T-helper 1 cell (primary cell): ENCODE measurements at places on chromosomes 7 and 10.

DNA sequence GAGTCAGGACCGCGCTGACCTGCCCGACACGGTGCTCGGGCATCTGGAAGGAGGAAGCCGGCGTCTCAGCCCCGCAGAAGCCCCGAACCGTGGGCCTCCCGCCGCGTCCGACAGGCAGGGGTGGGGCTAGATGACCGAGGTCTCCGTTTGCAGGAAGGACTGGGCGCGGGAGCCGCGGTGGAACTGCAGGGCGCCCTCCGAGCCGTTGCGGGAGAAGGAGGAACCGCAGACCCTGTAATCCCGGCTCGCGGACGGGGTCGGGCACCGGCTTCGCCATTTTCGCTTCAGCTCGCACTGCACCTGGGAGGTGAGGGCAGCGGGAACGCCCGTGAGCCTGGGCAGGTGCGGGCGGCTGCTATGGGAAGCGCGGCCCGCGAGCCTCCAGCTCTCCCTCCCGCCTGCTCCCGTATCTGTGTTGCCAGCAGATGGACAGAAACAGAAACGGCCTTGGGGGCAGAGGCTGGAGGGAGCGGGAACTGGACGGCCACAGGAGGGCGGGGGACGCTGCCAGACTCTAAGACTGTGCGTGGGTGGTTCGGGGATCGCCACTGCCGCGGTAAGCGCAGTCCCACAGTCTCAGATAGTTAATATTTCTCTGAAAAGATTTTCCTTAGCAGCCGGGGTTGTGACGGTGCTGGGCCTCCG lies 114.1 kb downstream of the VIPR2 start:
- DNase-seq, result no peak

- peak; percentile 87 for DNase-seq
Measured at GRCh38 chr7:48109848-48110663, 21.0 kb downstream of the UPP1 start.

DNA sequence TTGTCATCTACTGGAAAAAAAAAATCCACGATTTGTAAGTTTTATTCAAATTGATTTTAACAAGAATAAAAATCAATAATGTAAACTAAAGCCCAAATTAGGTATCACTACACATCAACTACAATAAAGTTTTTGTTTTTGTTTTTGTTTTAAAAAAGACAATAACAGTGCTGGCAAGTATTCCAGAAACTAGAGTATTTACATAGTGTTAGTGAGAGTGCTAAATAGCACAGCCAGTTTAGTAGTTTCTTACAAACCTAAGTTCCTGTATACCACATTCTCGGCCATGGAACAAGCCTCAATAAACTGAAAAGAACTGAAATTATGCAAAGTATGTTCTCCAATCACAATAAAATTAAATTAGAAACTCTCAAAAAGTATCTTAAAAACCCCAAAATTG lies 8.1 kb downstream of the ARHGAP12 start:
- no peak for DNase-seq

DNA sequence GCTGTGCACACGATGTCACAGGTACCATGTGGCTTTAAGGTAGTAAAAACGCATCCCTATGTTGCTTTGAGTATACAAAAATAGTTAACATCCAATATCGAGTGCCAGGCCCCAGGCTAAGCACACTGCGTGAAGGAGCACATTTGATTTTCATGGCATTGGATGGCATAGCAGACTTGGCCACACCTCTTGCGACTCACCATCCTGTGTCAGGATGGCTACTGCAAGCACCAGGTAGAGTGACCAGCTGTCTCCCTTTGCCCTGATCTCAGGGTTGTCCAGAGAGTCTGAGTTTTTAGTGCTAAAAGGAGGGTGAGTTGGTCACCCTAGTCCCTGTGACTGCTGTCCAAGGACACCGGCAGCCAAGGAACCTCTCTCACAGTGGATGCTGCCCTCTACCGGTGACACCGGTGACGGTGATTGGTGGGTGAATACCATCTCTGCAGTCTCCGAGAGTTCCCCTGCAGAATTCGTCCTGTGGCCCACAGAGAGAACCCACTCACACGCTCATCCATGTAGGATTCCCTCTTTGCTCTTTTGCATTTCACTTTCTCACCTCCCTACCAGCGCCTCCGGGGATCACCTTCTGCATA lies 76.1 kb downstream of the BICC1 start:
- no peak for DNase-seq

- DNase-seq, result no peak
Measured at GRCh38 chr10:105041956-105042355, 400.9 kb downstream of the SORCS3 start.

DNA sequence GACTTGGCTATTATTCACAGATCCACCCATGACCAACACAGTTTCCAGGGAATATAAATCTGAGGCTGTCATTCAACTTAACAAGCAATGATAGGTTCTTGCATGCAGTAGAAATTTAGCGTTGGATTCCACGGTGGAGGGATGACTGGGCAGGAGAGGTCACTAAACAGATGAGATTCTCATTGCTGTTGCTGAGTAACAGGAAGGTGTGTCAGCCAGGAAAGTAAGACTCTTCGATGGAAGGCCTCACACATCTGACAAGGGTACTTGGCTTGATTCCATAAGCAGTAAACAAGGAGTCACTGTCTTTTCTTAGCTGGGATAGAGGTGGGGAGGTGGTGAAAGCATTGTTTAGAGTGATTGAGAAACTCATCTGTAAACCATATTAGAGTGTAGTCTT lies 1152.0 kb downstream of the SORCS3 start:
- no peak for DNase-seq

DNA sequence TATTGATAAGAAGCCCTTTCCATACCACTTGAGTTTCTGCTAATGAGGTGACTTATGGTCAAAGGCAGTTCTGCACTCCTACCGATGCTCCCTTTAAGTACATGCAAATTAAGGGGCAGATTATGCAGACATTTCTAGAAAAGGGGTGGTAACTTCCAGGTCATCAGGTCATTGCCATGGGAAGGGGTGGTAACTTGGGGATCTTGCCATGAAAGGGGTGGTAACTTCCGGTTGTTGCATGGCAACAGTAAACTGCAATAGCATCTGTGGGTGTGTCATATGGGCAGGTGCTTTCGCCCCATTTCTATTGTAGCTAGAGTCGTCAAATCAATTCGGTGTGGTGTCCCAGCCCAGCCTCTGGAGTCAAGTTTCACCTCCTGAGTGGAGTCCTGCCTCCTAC lies 150.9 kb downstream of the UBE2H start:
- no peak for DNase-seq

DNA sequence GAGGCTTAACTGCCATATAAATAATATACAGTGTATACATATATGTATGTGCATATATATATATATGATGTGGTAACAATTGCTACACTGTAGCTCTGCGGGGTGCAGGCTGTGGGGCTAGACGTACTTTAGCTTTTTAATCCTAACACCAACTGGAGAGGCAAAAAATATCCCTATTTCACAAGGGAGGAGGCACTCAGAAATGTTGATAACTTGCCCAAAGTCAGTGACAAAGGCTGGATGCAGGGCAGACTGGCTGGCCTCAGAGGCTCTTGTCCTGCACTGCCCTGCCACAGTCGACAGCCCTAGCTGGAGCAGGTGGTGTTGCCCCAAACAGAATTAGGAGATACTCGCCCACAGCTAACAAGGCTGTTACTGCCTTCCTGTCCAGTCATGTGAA lies 1.5 kb upstream of the RELN start:
- DNase-seq, result no peak

DNA sequence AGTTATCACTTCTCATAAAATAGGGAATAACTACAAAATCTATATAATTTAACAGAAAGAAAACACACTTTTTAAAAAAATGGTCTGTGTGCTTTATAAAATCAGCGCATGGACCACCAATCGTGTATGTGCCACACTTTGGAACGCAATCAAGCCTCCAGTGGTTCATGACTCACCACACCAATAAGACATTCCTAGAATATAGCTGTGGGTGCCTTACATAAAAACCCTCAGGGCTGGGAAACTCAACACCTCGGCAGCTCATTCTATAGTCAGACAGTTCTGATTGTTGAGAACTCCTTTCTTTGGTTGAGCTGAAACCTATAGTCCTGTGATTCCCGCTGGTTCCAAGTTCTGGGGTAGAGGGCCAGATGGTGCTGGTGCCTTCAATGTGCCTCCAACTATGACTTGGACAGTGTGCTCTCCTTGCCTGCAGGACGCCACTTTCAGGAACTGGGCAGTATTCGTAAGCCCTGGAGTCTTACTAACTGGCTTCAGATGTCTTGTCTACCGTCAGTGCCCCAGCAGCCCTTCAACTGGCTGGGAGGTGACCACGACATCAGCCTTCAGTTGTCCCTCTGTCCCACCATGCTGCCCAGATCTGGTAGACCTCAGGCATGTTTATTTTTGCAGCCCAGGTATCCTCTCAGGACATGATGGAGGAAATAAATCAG lies 135.7 kb upstream of the GDF10 start:
- DNase-seq, result no peak

DNA sequence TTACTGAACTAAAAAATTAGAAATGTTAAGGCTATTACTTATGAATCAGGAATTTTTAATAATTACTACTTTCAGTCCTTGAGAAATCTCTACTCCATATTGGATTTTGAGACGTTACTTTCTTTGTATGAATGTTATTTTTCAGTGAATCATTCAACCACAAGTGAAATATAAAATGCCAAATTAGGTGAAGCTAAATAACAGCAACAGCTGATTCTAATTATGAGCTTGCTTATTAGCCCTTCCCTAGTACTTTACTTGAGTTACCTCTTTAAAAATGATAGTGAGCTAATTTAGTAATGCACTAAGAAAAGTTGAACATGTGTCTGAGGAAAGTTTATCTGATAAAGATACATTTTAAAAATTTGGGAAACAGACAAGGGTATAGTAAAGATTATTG lies 51.4 kb downstream of the PCGF5 start:
- no peak for DNase-seq

DNA sequence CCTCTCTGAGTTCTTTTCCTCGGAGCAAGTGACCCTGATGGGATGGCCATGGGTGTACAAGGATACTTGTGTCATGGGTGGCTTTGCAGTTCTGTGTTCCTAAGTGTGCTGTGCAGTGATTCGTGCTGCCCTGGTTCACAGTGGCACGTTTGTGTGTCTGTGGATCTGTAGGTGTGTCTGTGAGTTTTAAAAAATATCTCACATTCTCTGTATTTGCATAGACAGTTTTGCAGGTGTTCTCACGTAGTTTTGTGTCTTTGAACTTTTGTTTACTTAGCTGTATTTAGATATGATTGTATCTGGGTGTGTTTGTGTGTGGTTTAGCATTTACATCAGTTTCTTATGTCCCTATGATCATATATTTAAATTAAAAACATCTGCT lies 3.7 kb downstream of the ZNF775 start:
- DNase-seq, result no peak

DNA sequence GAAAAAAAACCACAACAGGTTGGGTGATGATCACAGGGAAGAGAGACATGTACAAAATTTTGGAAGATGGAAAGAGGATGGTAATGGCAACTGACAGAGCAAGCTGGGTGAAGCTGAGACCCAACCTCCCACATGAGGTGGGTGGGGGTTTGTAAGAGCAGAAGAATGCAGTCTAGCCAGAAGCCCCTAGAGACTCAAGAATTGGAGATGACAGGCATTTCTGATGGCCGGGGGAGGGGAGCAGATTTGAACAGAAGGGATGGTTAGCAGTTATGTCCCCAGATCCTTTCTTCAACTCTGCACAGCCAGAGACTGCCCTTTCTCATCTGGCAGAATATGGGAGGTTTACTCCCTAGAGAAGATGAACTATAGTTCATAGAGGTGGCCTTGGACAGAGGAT lies 208.0 kb downstream of the GALNT17 start:
- DNase-seq, result no peak

DNA sequence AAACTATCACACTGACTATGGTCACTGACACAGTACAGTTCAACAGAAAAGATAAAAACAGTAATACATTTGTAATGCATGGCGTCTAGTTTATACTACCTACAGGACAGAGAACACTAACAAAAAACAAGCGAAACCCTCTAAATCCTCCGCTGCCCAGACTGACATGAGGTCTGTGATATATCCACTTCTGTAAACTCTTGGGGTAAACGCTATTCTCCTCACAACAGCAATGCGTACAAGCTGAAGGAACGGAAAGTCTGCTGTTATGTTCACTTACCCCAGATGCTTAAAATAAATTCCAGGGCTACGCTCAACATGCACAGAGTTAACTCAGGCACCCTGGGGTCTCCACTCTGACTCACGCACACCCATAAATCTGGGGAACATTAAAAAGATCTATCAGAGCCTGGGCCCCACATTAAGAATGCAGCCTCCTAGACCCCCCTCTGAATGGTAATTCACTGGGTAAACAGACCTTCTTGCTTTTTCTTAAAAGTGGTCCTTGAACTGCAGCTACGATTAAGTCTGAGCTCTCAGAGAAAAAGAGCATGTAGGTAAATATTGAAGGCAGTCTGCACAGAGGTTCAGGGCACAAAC lies 105.6 kb downstream of the CTBP2 start:
- DNase-seq, result no peak

- no peak for DNase-seq
Measured at GRCh38 chr10:48255722-48256121, 18.8 kb downstream of the FRMPD2 start.

- DNase-seq, result no peak
Measured at GRCh38 chr7:113831556-113831955, 87.3 kb downstream of the PPP1R3A start.

- DNase-seq, result peak; percentile 38
Measured at GRCh38 chr7:142583446-142583845, 165.8 kb upstream of the PRSS1 start.

- DNase-seq, result no peak
Measured at GRCh38 chr10:71757399-71757922, 15.9 kb downstream of the VSIR start.

GRCh38 chr7:143519411-143520131 lies 41.9 kb downstream of the TAS2R41 start:
- DNase-seq, result no peak

- no peak for DNase-seq
Measured at GRCh38 chr10:75379212-75379724, 22.3 kb downstream of the ZNF503 start.

DNA sequence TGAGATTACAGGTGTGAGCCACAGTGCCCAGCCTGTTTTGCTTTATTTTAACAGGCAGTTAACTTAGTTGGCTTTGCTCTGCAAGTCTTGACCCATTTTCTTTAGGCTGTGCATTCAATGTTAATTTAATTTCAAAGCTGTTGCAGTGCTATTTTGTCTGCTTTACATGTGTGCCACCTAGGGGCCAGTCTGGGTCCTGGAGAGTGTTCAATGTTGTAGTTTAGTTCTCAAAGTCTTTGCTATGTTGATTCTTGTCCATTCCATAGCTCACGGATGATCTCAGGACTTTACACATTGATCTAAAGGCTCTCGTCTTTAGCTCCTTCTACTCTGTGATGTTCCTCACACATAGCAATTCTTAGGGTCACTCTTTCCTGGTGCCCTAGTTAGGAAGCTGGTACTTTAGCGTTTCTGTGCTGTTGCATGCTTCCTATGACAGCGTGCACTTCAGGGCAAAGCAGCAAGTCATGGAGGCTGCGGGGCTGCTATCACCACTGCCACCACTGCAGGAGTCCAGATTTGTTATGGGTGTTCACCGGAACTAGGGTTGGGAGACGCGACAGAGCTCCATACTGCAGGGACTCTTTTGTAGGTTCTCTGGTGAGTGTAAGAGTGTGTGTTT lies 16.4 kb upstream of the ABCA13 start:
- peak; percentile 5 for DNase-seq

GRCh38 chr10:113183573-113183972 lies 233.5 kb downstream of the TCF7L2 start:
- DNase-seq, result no peak

- DNase-seq, result no peak
Measured at GRCh38 chr10:82867056-82867455, 992.1 kb downstream of the NRG3 start.

GRCh38 chr10:78750418-78750817 lies 318.3 kb upstream of the ZMIZ1 start:
- DNase-seq, result no peak

- DNase-seq, result no peak
Measured at GRCh38 chr7:122717356-122718089, 14.8 kb upstream of the RNF148 start.
